Left ventricle myocardium superior (tissue), 1 donor: ENCODE measurements at places on chromosomes 6 and 20.

DNA sequence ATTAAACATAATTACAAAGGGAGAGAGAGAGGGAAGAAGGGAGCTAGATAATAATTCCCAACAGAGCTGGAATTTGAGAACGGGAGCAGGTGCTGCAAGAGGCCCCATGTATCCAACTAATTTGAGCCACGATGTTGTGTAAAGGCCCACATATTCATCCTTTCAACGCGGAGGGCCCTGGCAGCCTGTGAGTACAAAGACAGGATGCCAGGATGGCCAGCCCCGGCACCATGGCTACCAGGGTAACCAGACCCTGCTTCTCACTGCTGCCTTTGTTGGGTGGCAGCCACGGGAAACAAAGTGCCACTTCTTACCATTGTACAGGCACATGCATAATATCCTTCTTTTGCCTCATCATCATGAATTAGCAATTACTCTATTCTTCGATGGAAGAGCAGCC, 492.0 kb upstream of the NRSN1 start:
- no peak for DNase-seq

DNA sequence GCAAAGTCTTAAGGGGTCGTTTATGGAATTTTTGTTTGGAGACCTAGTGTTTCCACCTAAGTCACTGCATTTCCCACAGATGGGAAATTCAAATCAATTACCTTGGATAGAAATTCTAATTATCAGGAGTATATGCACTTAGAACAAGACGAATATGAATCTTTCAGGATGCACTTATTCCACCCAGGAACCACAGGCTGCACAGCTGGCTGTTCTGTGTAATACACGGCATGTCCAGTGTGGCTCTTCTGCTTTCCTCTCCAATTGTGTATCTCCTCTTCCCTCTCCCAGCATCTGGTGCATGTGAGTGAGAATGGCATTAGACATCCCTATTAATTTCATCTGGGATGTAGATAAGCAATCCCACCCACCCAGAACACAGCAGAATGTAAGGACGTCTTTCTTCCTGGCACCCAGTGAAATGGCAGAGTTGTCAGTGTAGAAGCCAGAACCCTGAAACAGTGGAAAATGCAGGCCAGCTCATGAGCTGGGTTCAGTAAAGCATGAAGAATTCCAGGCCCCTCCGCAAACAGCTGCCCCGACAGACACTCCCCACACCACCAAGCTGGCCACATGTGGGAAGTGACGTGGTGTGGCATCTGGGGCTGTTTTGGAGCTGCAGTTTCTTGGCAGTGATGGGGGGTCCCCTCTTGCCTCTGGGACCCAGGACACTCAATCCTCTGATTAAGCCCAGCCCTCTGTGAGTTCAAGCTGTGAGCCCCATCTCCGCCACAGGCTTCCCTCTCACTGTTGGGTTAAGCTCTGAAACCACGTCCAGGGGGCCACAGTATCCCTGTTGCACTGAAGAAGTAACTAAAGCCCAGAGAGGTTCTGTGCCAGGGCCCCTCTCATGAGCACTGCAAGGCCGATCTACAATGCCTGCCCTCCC, 180.1 kb upstream of the CST7 start:
- no peak for DNase-seq

DNA sequence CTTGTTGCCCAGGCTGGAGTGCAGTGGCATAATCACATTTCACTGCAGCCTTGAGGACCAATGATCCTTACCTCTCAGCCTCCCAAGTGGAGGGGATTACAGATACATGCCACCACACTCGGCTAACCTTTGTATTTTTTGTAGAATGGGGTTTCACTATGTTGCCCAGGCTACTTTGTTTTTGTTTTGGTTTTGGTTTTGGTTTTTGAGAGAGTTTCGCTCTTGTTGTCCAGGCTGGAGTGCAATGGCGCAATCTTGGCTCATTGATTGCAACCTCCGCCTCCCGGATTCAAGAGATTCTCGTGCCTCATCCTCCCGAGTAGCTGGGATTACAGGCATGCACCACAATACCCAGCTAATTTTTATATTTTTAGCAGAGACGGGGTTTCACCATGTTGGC, 105.5 kb downstream of the BMP7 start:
- no peak for DNase-seq

DNA sequence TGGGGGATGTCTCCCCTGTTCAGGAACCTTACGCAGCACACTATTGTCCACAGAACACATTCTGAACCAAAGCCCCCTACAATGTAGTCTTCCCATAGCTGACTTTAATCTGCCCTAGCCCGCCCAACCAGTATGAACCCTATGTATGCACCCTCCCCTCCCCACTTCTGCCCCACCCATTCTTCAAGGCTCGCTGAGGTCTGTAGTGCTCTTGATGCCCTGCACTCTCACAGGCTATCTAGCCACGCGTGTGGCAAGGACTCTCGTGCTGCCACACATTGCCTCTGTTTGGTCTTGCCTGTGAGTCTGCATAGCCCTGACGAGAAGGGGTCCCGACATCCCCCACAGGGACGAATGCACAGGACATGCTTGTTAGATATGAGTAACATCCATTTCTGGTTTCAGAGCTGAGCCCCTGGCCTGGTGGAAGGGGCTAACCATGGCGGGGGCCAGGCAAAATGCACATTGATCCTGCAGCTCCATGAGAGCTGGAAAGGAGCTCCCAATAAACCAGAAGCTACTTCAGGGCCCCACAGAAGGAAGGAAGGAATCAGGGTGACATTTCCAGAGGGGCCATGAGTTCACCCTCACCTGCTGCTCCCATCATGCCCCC, 22.6 kb downstream of the MOCS1 start:
- DNase-seq, result no peak

DNA sequence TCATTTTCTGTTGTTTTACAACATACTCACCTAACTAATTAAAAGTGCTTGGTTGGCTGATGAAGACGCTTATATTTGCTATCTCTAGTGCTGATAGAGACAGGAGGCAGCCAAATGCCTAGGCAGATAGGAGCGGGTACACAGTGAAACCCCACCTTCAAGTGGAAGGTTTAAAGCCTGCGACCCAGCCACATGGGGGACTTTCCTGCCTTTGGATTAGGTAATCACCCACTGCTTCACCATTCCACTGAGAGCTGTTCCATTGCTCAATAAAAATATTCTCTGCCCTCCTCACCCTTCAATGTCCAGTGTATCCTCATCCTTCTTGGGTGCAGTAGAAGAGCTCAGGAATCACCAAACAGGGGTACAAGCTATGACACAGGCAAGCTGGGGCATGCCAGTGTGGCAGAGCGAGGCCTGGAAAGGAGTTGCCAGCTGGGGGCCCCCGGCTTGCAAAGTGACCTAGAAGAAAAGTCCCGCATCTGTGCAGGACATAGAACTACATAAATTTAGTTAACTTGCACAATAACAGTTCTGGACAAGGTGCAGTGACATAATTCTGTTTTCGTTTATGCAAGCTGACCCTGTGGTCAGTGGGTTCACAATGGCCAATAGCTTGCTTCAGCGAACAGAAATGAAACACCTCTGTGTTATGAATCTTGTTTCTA, 112.0 kb upstream of the MLIP start:
- no peak for DNase-seq
